Fibroblast of skin of abdomen (primary cell): ENCODE measurements at places on chromosomes 2 and 18.
A peak's percentile ranks its signal among the peaks of the same experiment; 100 is the strongest.

- peak; percentile 61 for DNase-seq
These were observed 572 bp upstream of the ZNF516 start for GRCh38 chr18:76495435-76496193.

GRCh38 chr2:195995499-195995898 is 73.1 kb downstream of the DNAH7 start:
- DNase-seq = no peak

DNA sequence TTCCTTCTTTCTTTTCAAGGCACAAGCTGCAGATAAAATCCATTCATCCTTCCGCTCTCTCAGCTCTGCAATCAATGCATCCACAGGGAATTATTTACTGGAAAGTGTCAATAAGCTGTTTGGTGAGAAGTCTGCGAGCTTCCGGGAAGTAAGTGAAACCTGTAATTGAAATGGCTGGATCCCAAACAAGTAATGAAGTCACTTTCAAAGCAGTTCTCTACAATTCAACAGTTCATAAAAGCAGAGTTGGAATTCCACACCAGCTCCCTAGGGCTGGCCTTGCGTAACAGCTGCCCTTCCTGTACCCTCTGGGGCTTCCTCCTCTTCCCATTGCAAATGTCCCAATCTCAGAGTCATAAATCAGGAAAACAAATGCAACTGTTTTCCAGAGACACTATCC is 9.6 kb downstream of the SERPINB2 start:
- DNase-seq = peak; percentile 33

DNA sequence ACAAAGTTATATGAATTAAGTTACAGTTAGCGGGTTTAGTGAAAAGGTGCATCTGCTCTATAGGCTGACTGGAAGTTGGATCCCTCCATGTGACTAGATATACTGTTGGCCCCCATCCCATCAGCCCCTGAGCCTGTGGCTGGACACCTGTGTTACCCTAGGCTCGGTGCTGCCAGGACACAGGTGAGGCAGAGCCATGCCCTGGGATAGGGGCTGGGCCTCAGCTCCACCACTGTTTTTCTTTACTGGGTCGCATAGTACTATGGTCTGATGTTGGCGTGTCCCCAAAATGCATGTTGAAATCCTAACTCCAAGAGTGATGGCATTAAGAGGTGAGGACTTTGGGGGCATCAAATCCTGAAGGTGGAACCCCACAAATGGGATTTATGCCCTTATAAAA is 638.6 kb upstream of the ID2 start:
- no peak for DNase-seq

DNA sequence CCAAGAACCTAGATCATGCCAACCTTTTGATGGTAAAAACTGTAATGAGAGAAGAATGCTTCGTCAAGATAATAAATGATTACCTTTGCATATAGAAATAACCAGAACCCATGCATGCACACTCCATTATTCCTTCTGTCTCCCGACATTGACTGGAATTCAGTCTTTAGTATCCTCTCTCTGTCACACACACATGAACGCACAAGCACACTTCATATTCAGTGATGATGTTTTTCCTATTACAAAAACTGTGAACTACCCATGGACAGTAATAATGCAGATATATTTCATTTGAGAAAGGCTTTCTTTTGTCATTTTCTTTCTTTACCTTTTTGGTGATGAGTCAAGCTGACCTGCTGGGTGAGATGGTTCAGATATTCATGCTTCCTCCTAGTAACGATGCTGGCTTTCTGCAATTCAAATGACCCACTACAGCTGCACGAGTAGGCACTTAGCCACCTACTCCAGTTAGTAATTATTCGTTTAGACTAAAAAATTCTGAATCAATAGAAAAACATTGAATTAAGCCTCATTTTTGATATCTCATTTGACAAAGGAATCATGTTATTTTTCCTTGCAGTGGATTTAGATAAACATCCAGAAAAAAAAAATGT is 382.2 kb downstream of the TGIF1 start:
- no peak for DNase-seq
